ENCODE measurements at places on chromosomes 13 and 19.

DNA sequence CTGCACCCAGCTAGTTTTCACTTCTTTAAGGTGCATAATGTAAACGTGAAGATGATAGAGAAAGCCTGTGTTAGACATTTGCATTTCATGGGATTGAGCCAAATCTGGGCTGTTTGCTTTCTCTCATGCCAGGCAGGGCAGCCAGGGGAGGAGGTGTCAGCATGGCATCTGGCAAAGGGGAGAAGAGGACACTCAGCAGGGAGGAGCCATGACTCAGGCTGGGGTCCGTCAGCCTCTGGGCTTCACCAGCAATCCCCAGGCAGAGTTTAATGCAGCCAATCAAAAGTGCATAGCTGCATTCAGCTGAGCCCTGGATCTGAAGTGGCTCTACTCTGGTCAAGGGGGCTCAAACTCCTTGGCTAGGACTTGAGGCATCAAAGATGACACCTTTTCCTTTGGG, 23.5 kb downstream of the EBPL start:
- no peak for DNase-seq

DNA sequence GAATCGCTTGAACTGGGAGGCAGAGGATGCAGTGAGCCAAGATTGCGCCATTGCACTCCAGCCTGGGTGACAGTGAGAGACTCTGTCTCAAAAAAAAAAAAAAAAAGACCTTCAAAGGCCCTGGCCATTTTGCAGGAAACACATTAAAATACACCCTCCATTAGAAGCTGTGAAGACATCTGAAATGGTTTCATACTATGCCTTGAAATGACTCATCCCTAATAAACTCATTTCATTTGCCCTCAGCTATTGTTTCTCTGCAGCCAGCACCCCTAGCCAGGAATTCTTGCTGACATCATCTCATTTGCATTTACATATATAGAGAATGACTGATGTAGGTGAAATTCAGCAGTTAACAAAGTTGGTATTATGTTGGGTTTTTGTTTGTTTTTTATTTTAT, 8.7 kb downstream of the EML2 start:
- no peak for DNase-seq

- DNase-seq: no peak
Observed at GRCh38 chr19:30535011-30535410, 162.8 kb downstream of the ZNF536 start.

DNA sequence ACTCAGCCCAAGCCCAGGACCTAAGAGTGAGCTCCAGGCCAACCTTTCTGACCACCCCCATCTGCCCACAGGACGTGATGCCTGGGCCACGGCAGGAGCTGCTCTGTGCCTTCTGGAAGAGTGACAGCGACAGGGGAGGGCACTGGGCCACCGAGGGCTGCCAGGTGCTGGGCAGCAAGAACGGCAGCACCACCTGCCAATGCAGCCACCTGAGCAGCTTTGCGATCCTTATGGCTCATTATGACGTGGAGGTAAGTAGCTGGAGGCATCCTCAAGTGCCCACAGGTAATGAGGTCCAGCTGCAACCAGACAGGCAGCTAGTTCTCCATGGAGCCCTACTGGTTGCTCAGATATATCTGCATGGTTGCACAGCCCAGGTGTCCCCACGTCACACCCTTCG, 14.8 kb downstream of the DDX39A start:
- no peak for DNase-seq

DNA sequence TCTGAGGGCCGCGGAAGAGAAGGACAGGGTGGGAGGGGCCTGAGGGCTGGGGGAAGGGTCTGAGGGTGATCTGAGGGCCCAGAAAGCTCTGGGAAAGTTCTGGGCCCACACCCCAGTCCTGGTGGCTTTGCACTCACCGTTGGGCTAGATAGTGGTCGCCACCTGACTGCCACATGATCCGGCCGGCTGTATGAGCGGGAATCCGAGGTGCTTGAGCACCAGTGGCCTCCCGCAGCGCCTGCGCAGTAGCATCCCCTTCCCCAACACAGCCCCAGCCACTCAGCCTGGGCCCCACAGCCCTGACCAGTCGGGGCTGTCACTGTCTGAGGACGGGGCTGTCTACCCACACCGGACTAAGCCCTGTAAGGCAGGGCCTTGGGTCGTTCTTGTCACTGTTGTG, 15.0 kb downstream of the PRODH2 start:
- DNase-seq: no peak

DNA sequence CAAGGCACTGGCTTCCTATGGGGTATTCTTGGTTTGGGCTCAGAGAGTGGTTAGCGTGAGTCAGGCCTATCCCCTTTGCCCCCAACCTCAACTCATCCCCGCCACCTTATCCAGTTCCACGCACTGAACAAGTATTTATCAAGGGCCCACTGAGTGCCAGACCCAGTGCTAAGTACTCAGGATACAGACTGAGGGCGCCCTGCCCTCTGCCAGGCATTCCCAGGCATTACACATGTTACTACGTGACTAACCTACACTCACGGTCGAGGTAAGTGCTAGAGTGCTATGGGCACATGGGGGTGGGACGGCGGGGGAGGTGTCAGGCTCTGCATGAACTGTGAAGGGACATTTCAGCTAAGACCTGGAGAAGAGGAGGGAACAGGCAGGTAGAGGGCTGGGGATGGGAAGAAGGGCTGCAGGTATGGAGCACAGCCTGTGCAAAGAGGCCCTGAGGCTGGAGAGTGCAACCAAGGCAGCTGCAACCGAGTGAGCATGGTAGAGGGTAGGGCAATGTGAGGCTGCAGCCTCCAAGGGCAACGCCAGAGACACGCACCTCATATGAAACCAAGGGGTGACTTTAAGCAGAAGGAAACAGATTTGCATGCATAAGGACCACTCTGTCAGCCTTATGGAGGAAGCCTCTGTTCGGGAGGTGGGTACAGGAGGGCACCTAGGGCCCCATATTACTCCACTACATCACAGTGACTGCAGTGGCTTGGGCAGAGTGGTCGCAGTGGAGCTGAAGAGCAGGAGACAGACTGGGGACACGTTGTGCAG, 22.5 kb downstream of the DHRS12 start:
- DNase-seq: no peak

DNA sequence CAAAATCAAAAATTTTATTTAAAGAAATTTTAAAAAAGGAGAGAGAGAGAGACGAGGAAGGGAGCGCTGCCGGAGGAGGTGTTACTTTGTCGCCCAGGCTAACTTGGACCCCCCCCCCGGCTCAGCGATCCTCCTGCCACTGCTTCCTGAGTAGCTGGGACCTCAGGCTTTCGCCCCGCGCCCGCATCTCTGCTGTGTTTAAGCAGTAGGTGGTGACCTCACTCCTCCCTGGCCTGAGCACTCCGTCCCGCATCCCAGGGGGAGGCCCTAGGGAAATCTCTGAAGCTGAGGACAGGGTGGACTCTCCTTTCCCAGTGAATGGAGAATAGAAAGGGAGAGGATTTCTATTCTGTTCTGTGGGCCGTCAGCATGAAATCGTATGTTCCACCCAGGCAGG, 485 bp upstream of the ZNF845 start:
- DNase-seq: no peak

- no peak for DNase-seq
Observed at GRCh38 chr19:41703602-41704293, 4.7 kb upstream of the CEACAM5 start.
